Right ventricle myocardium inferior (tissue), 1 donor: ENCODE measurements at places on chromosomes 5 and 9. TPM values are rescaled to one million over a fixed set of nuclear protein-coding genes. Genes with fewer than 3 reads are reported as not detected.

- DNase-seq: no peak
These were observed 408.8 kb upstream of the ACTBL2 start for GRCh38 chr5:57891443-57891842.

DNA sequence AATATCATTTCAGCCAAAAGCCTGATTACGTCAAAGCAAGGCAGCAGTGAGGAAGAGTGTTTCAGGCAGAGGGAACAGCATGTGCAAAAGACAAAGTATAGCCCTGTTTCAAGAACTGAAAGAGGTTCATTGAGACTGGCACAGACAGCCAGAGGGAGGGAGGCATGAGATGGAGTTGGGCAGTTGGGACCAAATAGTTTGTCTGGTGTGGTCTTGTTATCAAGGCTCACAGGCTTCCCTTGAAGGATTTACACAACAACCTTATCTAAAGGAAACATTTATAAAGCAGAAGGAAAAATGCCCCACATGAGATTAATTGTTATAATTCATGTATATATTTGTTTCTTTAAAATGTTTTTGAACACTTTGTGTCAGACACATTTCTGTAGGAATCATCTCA lies 253.3 kb downstream of the DMAC1 start:
- DNase-seq: no peak

DNA sequence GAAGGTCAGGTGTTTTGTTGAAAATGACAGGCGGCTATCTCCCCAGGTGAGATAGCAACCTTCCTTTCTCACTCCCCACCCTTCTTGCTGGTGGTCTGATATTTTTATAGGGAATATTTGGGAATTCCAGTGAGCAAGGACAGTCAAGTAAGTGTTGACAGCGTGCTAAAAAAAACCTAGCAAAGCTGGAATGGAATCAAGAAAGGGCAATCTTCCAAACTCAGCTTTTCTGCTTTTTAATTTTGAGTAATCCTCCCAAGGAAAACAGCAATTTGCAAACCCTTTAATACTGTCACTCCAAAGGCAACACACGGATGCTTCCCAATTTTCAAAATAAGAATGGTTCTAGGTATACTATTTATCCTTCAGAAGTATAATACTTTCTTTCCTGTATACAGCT lies 143.7 kb upstream of the PCA3 start:
- no peak for DNase-seq

DNA sequence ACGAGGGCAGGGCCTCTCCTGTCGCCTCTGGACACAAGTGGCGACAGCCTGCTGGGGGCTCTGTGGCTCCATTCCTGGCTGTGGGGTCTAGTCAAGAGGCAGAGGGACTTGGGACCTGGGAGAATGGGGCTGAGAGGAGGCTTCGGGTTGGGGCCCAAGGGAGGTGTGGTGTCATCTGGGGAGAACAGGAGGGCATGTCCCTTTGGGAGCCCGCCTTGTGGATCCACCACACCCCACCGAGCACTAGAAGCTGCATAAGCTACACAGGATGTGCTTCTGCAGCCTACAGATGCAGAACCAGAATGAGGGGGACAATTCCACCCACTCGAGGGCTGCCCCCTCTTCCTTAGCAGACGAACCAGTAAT lies 3.9 kb upstream of the MAN1B1 start:
- DNase-seq: peak; percentile 55

GRCh38 chr5:142006363-142007236 lies 6.2 kb downstream of the GNPDA1 start:
- no peak for DNase-seq

DNA sequence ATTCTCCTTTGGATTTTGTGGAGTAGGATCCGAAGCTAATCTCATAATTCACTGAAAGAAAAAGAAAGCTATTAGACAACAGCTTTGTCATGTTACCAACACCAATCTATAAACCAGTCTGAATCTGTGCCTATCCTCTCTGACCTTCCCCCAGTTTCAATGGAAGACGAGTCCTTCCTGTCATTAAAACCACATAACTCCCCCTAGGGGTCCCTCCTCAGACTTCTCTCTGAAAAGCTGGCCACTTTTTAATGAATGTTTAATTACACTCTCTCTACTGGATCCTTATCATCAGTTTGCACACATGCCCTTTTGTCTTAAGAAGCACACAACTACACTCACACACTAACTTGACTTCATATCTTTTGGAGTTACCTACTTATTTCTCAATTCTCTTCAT lies 98.0 kb upstream of the TSLP start:
- DNase-seq: no peak

- no peak for DNase-seq
These were observed 40.2 kb upstream of the TMED7 start for GRCh38 chr5:115666023-115666422.

- DNase-seq: no peak
These were observed 35.6 kb downstream of the MRPL36 start for GRCh38 chr5:1763960-1764605.

- DNase-seq: no peak
These were observed 337.3 kb downstream of the DTWD2 start for GRCh38 chr5:118651002-118651401.

DNA sequence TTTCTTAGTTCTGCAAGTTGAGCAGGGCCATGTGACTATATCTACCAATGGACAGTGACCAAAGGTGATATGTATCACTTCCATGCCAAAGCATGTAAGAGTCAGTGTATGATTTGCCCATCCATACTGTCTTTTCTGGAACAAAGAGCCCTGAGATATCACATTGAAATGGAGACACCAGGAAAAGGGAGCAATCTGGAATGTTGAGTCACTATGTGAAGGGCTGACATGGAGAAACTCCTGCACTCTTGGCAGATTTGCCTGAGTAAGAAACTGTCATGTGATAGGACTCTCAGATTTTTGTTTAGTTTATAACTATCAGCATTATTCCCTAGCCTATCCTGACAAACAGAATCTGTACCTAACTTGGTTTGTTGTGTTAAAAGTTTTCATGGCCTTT lies 29.8 kb upstream of the TMEM161B start:
- no peak for DNase-seq

DNA sequence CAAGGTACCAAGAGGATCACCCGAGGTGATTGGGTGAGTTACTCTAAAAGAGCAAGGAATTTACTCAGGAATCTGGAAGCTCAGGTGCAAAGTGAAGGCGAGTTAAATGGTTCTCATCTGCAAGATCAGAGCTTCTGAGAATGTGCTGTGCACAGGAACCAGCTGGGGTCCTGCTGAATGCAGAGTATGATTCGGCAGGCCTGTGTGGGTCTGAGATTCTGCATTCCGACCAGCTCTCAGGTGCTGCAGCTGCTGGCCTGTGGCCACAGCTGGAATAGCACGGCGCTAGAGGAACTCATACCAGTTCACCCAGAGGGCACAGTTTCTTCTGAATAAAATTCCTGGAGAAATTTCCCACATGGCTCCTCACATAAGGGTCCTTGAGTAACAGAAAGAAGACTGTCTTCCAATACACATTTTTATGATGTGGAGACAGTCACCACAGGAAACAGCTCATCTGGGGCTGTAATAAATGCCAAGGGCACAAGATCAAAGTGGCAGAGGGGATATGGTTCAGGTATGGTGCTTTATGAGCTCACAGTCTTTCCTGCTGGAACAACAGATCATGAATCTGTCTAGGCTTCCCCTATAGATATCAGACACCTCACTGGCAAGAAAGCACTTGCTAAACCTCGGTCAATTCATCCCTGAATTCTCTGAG lies 83.9 kb downstream of the PTPN3 start:
- no peak for DNase-seq

GRCh38 chr9:107612136-107612535 lies 122.6 kb upstream of the KLF4 start:
- peak; percentile 90 for DNase-seq

DNA sequence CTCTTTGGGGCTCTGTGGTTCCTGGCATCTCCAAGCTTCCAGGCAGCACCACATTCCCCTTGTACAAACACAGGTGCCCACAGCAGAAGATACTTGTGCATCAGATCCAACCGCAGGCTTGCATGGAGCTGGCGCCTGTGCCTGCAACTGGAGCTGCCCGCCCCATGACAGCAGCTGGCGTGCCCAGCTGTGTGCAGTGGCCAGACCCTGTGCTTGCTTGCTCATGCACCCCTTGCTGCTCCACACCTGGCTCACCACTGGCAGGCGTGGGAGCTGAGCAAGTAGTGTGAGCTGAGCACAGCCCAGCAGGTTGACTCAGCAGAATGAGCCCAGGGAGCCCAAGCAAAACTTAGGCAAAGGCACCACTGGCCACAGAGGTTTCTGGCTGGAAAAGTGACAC lies 84.4 kb upstream of the STARD4 start:
- DNase-seq: no peak

DNA sequence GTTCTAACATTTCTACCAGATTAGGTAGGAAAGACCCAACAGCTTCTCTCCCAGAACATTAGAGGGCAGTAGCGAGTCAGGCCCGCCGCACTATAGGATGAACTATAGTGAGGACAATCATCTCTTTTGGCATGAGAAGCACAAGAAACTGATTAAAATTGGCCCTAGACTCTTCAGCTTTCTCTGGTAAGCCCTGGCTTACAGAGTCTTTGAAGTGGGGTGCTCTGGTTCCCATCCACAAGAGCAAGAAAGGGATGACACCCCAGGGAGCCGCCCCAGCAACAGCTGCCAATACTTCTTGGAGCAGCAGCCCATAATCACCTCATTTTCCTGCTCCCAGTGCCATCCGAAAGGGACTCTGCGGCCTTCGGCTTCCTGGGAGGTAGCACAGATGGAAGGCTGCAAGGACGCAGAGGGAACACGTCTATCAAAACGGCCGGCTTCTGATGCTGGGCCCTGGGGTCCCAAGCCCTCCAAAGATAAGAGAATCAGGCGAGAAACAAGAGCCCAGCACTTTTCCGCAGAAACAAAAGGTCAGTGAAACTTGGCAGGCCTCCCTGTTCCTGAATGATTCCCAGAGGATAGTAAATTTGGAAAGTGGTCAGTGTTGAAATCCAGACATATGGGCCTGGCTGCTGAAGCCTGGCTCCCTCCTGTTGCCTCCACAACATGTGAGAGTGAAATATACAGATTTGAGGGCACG lies 69.3 kb downstream of the HSD17B3 start:
- DNase-seq: peak; percentile 77

GRCh38 chr9:69273161-69273560 lies 51.9 kb upstream of the ENTREP1 start:
- DNase-seq: no peak

DNA sequence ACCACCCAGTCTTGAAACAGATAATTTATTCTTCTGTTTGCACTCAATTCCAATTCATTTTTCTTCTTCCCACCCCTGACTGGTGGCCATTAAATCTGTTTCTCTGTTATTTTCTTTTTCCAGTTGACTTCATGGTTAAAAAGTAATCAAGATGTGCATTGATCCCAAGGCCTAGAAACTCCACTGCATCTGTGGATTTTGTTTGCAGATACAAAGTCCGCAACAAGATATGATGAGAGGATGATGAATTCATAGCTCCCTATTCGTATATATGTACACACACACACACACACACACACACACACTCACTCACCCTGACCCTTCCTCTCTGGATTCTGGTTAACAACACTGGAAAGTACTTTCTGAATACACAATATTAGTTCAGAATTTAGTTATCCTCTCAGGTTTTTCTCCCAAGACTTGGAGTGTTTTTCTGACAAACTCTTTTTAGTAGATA lies 52.4 kb downstream of the CD180 start:
- no peak for DNase-seq

DNA sequence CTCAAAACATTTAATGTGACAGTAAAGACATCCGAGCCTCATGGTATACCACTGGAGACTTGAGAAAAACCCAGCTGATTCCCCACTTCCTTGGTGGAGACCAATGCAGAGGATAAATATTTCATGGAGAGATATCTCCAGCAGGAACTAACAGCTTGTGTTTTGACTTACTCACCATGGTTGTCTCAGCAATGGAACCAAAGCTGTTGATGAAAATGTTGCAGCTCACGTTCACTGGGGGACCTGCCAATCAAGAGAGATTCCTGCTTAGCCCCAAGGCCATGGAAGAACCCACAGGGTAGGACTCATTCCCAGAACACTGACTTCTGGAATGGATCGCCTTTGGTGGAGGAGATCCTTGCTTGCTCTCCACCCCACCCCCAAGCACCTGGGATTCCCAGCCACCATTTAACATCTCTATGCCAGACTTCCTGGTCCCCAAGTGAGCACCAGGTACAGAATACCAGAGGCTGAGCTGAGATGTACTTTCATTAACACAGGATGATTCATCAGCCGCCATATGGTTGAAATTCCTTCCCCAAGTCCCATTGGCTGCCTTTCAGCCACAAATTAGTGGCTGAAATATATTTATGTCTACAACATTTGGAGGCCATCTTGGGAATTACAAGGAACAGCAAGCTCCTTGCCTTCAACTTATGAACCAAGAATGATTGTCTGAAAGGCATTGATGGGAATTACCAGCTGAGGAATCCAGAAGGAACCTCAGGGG lies 37.9 kb downstream of the GLRA1 start:
- DNase-seq: no peak

- DNase-seq: no peak
These were observed 34.0 kb downstream of the PUM3 start for GRCh38 chr9:2809692-2810419.

DNA sequence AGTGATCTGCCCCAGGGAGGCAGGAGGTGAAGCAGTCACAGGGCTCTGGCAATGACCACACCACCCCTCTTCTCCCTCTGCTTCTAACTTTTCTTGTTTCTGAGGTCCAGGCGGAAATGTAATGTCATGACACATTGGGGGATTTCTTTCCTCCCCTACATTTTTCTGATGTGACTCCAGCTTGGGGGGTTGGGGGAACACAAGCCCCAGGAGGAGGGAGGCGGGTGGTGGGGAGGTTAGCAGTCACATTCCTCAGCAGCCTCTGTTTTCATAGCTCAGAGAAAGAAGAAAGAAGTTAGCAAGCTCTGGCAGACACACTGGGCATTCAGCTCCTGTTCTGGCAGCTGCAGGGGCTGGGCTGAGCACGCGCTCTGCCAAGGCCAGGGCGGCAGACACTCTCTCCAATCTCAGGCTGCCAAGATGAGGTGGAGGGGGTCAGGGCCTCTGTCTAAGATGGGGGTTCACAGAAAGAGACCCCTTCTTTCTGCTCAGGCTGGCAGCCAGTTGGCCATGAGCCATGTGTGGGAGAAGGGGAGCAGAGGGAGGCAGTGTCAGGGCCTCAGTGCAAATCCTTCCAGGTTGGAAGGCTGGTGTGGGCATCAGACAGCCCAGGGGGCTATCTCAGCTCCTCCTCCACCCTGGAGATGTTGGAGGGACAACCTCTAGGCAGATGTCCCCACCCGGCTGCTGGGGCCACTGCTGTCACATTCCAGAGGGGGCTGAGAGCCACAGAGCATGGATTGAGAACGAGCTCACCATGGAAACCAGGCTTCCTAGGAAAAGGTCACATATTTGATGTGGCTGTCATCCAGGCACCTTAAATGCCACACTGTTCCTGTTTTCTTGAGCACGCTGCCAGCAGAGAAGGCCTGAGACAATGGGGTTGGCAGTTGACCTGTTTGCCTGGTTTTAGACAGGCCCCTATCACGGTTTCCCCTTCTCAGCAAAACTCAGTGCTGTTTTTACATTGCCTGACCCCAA lies 20.1 kb upstream of the PFDN1 start:
- DNase-seq: no peak

SPRY4 gene
- 9.7 TPM for total RNA-seq

CRHBP gene
- 1.3 TPM for total RNA-seq

LSM11 gene
- total RNA-seq: 1.5 TPM

SIGMAR1 gene
- 25.6 TPM for total RNA-seq

PRDM12 gene
- not detected for total RNA-seq

SPATA31C1 gene
- total RNA-seq: not detected

SFXN1 gene
- total RNA-seq: 34.5 TPM

SLC12A7 gene
- 179 TPM for total RNA-seq

NUTM2G gene
- not detected for total RNA-seq

TMC1 gene
- total RNA-seq: not detected

TIMD4 gene
- total RNA-seq: 0.35 TPM

SLC36A3 gene
- total RNA-seq: not detected

FNBP1 gene
- 24.2 TPM for total RNA-seq

PCSK1 gene
- 0.05 TPM for total RNA-seq

GPR107 gene
- 21.8 TPM for total RNA-seq

RNF183 gene
- not detected for total RNA-seq

PHYHD1 gene
- total RNA-seq: 30.2 TPM
